ENCODE measurements at places on chromosomes 12 and 14.

GRCh38 chr12:71999795-72000194 lies 61.1 kb downstream of the TPH2 start:
- DNase-seq: no peak

DNA sequence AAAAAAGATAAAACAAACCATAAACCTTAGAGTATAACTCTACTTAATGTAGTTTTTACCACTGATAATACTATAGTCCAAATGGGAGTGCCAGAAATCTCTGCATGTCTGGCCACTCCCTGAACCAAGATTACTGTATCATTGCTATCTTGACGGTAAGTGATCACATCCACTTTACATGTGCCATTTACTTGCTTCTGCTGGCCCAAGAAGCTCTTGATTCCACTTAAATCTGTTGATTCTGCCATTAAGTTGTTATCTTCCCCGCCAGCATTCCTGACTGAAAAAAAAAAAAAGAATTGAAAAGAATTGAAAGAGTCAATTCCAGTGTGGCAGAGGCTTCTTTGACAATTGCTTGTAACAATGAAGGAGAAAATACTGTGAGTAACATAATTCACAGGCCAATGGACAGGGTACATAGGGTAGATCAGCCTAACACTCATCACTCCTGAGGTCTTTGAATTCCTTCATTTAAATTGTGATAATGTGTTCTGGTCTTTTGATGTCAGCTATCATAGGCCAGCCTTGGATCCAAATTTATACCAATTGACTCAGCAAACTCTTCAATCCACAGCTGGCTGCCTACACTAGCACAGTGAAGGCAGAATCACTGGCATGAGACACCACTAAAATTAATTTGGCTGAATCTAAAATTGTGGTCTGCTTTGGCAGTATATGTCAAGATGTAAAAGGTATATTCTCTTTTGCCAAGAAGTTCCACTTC lies 665.2 kb upstream of the FLRT2 start:
- DNase-seq: no peak

DNA sequence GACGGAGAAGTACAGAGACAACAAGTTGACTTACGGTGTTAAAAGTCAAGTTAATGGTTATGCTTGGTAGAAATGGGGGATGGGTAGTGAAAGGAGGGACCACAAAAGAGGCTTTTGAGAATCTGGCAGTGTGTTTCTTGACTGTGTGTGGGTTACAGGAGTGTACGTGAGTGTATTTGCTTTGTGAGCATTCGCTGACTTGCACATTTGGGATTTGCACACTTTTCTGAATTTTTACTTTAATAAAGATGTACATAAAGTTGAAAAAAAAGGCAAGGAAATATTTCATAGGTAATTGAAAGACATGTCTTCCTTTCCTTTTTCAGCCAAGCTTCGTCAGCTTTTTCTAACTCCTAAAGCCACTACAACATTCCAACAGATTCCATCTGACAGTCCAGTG lies 28.6 kb upstream of the CCDC91 start:
- no peak for DNase-seq

- DNase-seq: no peak
Measured at GRCh38 chr12:83318386-83319098, 631.8 kb downstream of the TMTC2 start.
